ENCODE measurements at places on chromosomes 3 and 15. TPM values are rescaled to one million over a fixed set of nuclear protein-coding genes. Genes with fewer than 3 reads are reported as not detected.

The PLAAT1 gene
- total RNA-seq = 0.47 TPM

The PRSS50 gene
- not detected for total RNA-seq

The CD200 gene
- 34.5 TPM for total RNA-seq

The GRK7 gene
- total RNA-seq = not detected

The USP13 gene
- total RNA-seq = 10.3 TPM

The GHSR gene
- total RNA-seq = not detected

The SHC4 gene
- 0.34 TPM for total RNA-seq

The RBPMS2 gene
- not detected for total RNA-seq

The TIMP4 gene
- not detected for total RNA-seq

The LHFPL4 gene
- total RNA-seq = not detected

The STRIT1 gene
- not detected for total RNA-seq

The CELSR3 gene
- total RNA-seq = 13.1 TPM

The SEMA4B gene
- total RNA-seq = 8.9 TPM

The AADAC gene
- not detected for total RNA-seq

The CTDSPL gene
- total RNA-seq = 7.0 TPM

The NBEAL2 gene
- total RNA-seq = 122 TPM

The FAM81A gene
- total RNA-seq = 0.09 TPM

The CPN2 gene
- not detected for total RNA-seq

The NOX5 gene
- total RNA-seq = 0.23 TPM

The NISCH gene
- total RNA-seq = 105 TPM

The ZDHHC23 gene
- total RNA-seq = 1.7 TPM

The SNAPC5 gene
- total RNA-seq = 18.9 TPM

The TMEM108 gene
- total RNA-seq = not detected

The SI gene
- not detected for total RNA-seq

The TATDN2 gene
- total RNA-seq = 56.3 TPM

Data from activated naive CD4-positive, alpha-beta T cell treated with anti-CD3 and anti-CD28 coated beads, Interleukin-2, amount 50 U/mL, for 72 hours (primary cell).